Brain (organoid and tissue), 16 donors: ENCODE measurements at places on chromosomes 11 and 22. TPM values are rescaled to one million over a fixed set of nuclear protein-coding genes. Genes with fewer than 3 reads are reported as not detected.

- peak; percentile 9 for DNase-seq
These were observed 947.7 kb upstream of the TENM4 start for GRCh38 chr11:80388536-80388935.

VPS11 gene
- 59.4 TPM for polyA plus RNA-seq

TRIM48 gene
- not detected for polyA plus RNA-seq

DNA sequence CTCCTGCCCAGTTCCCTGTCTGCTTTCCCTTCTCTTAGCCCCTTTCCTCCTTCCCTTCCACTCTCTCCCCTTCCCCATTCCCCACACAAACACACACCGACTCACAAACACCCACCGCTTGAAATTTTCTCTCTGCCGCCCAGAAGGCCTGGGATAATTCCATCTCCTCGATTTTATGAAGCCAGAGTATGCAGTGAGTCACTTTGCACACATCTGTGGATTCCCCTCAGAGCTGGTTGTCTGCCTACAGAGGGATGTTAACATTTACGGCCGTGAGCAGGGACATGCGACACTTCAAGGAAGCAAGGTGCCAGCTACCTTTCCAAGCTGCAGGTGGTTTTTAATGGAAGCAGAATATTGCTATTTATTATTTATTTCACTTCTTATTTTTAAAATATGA is 332.0 kb downstream of the TENM4 start:
- DNase-seq = no peak

GRCh38 chr11:44133335-44133946 is 38.0 kb downstream of the EXT2 start:
- peak; percentile 68 for DNase-seq

MOV10L1 gene
- 0.58 TPM for polyA plus RNA-seq

DNA sequence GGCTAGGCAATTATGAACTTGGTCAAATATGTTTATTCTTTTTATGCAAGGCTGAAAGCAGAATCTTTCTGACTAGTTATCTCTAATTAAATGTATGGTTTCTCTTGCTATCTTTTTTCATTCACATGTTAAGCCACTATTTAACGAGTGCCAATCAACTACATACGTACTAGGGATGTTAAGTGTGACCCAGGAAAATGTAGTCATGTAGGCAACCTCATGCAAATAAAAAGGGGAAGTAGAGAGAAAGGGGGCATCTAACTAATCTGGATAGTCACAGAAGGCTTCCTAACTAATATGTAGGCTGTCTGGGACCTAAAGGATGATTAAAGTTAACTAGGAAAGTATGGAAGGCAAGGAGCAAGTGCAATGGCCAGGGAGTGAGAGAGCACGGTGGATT is 23.5 kb downstream of the TBRG1 start:
- no peak for DNase-seq

- no peak for DNase-seq
These were observed 30.2 kb upstream of the KLHL35 start for GRCh38 chr11:75463106-75463774.

DNA sequence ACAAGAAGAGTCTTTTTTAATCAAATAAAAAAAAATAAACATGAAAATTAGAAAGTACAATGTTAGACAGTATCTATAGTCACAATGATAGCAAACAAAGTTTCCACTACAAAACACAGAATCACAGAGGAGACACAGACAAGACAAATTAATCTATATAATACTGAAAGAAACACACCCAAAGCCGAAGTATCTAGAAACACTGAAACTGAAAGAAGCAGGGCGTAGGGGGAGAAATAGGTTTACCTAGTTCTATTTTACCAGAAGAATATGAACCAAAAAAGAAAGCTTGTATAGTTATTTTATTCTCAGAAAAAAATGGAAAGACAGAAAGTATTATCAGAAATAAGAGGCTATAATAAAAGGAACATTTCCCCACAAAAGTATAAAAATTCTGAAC is 27.1 kb upstream of the NUP50 start:
- no peak for DNase-seq

DNA sequence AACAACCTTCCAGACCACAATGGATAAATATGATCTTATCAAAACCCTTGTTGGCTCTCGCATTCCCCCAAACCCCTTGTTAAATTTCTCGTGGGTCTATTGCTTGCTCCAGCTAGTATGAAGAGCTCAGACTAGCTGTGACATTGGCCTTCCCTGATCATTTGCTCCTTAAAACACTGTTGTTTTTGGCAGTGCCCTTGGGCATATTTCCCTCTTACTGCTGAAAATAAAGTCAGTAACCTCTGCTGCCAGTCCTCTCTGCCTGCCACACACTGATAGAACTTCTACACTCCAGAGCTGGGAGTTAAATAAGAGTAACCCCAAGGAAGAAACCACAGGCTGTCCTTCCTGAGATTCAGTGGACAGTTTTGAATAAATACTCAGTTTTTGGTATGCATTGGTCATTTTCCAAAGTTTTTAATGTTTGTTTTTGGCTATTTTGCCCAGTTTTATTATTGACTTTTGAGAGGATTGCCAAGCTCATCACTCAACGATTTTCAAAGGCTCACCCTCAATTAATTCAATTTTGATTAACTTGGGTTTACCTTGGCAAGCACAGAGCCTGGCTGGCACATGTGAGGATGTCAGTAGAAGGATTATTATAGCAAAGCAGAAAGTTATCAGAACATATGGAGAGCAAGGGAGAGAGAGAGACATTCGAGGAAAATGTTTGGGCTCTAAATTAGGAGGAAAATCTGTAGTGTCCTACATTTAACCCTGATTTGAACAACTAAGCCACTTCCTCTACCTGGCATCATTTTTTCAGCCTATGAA is 84.3 kb upstream of the SYN3 start:
- DNase-seq = peak; percentile 14

DNA sequence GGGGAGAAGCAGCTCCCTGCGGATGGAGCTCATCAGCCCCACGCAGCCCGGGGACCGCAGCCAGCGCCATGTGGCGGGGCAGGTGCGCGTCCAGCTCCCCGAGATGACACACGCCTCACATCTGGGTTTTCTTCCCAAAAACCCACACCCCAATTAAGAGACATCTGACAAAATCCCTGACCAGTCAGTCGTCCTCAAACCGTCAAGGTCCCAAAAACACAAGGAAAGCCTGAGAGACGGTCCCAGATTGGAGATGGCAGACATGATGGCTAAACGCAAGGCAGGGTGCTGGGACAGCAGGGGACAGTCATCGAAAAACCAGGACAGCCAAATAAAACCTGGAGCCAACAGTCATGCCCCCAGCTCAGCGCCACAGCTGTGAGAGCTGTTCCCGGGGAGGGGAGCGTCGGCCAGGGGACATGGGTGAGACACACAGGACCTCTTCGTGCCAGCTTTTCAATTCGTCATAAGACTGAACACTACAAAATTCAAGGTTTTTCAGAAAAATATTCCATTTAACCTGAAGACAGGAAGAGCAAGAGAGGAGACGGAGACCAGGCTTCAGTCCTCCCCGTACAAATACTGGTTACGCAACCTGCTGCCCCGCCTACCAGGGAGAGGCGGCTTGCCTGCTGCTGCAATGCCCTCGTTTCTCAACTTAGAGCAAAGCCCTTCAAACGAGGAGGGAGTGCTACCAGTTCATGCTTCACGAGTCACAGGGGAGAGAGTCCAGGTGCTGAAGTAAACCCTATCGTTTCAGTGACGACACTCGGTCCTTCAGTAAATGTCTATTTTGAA is 10.5 kb downstream of the TOLLIP start:
- DNase-seq = no peak

GRCh38 chr11:65218446-65218845 is 36.7 kb downstream of the CAPN1 start:
- no peak for DNase-seq

LRRN4CL gene
- 0.36 TPM for polyA plus RNA-seq

HEPN1 gene
- polyA plus RNA-seq = not detected

DNA sequence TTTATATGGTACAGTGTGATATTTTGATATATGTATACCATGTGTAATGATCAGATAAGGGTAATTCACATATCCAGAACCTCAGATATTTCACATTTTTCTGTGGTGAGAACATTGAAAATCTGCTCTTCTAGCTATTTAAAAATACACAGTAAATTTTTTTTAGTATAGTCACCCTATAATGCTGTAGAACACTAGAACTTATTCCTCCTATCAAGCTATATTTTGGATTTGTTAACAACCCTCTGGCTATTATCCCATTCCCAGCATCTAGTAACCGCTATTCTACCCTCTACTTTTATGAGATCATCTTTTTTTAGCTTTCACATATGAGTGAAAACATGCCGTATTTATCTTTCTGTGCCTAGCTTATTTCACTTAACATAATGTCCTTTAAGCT is 65.5 kb upstream of the SYT9 start:
- no peak for DNase-seq

GRCh38 chr11:23405350-23405937 is 545.2 kb upstream of the CCDC179 start:
- DNase-seq = no peak
